ENCODE measurements at places on chromosomes 6 and 20.

DNA sequence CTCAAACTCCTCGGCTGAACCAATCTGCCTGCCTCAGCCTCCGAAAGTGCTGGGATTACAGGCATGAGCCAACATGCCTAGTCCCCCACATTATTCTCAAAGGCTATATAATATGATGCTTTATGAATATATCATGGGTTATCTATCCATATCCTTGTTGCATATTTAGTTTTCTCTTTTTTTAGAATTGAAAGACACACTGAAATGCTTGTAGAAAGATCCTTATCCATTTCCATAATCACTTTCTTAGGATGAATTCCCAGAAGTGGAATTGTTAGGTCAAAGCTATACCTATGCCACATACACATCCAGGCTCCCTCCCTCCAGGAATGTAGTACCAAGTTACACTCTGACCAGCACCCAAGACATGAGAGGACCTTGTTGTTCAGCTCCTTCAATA, 2.5 kb upstream of the ARFGEF3 start:
- no peak for DNase-seq

- DNase-seq, result no peak
These were observed 30.3 kb upstream of the MAPK13 start for GRCh38 chr6:36099869-36100483.

- DNase-seq, result no peak
These were observed 35.2 kb downstream of the FAM184A start for GRCh38 chr6:119043265-119043664.

- DNase-seq, result no peak
These were observed 74.9 kb downstream of the IGF2R start for GRCh38 chr6:160043784-160044183.

DNA sequence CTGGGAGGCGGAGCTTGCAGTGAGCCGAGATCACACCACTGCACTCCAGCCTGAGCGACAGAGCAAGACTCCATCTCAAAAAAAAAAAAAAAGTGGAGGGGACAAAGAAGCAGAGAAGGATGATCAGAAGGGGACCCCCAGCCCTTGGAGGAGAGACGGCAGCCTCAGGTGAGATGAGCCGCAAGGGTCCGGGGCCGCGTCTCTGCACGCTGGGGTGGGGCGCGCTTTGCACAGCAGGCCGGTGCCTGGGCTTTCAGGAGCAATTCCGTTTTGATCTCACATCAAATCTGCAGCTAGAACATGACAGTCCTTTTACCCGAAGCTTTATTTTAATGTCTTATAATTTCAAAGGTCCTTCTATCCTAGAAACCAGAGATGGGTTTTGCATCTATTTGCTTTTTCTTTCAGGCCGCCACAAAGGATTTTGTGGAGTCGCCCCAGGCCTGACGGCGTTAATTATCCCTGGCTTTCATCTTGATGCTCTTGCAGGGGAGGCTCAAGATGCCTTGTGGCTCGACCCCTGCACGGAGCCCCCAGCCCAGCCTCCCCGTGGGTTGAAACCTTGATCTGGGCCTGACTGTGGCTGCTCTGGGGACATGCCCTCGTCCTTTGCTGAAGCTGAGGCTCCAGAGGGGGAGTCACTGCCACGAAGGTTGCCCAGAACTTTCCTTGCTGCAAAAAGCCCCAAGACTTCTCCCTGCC, 17.3 kb downstream of the HRH3 start:
- no peak for DNase-seq

All from GM03348 (cell line).